ENCODE measurements at places on chromosomes 11 and 22. TPM values are rescaled to one million over a fixed set of nuclear protein-coding genes. Genes with fewer than 3 reads are reported as not detected.

The FAM83F gene
- total RNA-seq: 38.3 TPM

The MGAT3 gene
- 19.1 TPM for total RNA-seq

The VPREB1 gene
- not detected for total RNA-seq

The SCO2 gene
- total RNA-seq: 1.8 TPM

The MS4A15 gene
- 0.13 TPM for total RNA-seq

DNA sequence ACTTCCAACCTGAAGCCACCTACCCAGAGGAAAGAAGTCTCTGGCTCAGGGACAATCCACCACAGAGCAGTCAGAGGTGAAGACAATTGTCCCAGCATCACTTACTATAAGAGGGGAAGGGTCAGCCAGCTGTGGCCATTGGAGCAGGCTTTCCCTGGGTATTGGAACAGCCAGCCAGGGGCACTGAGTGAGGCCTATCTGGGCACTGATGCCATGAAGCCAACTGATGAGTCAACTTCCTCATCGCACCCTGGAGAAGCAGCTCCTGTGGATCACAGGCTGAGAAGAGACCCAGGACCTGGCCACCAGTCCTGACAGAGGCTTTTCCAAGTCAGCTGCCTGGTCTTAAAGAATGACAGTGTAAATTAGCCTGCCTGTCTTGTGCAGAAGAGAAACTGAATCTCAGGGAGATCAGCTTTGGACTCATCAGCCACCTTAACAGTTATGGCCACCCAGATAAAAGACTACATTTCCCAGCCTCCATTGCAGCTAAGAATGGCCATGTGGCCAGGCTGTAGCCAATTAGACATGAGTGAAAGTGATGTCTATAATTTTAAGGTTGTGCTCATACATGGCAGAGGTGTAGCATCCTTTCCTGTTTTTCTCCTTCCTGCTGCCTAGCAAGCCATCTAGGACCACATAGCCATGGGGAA, 19.0 kb downstream of the CHST1 start:
- H3K4me3 ChIP-seq: no peak overlapping the region
- no peaks in the 10 kb centered on the region for H3K4me1 ChIP-seq
- H3K27ac ChIP-seq: no peak overlapping the region
- no peaks in the 10 kb centered on the region for H3K36me3 ChIP-seq
- DNase-seq: no peak

- no peaks in the 10 kb centered on the region for H3K4me1 ChIP-seq
- no peaks in the 10 kb centered on the region for H3K27me3 ChIP-seq
- no peaks in the 10 kb centered on the region for H3K36me3 ChIP-seq
- no peak for DNase-seq
Observed at GRCh38 chr11:7524462-7525235, 10.8 kb downstream of the PPFIBP2 start.

DNA sequence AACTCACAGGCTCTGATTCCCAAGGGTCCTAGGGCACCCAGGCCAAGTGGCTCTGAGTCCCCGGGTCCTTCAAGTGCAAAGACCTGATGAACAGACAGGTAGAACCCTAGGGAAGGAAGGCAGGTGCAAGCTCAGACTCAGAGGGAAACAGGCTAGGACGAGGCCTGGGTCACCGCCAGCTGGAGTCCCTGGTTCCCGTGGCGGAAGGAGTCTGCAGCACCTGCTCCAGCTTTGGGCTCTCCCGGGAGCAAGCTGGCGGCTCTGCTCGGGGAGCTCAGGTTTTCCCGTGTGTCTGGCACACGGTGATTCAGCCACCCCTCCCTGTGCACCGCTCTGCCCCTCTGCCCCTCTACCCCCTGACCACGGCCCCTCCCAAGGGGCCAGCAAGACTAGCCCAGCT, 59.8 kb downstream of the WNT7B start:
- H3K4me1 ChIP-seq: no peaks in the 10 kb centered on the region
- no peaks in the 10 kb centered on the region for H3K36me3 ChIP-seq
- no peak overlapping the region for H3K27ac ChIP-seq

DNA sequence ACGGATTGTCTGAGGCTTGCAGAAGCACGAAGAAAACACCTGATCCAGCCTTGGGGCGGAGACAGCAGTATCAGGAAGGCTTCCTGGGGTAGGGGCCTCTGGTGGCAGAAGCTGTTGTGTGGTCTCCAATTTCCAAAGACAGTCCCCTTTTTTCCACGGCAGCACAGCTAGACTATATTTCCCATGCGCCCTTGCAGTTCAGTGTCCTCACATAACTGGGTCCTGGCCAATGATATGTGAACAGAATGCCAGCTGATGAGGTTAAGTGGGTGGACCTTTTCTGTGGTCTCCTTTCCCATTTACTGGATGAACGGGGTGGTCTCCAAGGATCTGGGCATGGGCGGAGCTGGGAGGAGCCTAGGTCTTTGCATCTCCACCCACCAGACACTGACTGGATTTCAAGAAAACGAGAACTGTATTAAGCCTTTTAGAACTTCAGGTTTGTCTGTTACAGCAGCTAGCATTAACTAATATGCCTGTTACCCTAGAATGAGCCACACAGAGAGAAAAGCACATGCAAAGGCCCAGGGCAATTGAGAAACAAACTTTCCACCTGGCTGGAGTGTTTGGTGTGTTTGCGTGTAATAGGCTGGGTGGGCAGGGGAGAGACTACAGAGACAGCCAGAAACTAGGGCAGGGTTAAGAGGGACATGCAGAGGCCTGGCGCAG, 6.2 kb downstream of the GAL3ST1 start:
- H3K27me3 ChIP-seq: no peaks in the 10 kb centered on the region
- H3K27ac ChIP-seq: no peak overlapping the region
- H3K36me3 ChIP-seq: no peaks in the 10 kb centered on the region
- no peak for DNase-seq

DNA sequence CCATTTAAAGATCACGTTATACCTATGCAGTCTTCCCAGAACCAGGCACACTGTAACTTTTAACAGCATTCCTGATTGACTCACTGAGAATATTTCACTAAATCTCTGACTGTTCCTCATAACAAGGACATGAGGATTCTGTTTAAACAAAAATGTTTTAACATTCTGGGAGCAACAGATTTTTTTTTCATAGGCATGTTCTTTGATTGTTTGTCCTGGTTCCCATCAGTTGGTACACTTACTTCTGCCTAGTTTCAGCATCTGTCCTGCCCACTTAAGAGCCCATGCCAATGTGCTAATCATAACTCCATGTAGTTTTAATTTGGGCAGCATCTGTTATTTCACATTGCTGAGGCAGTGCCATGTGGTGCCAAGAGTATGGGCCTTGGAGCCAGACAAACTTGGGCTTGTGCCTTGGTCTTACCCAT, 138.5 kb upstream of the CTSC start:
- no peaks in the 10 kb centered on the region for H3K27me3 ChIP-seq
- no peak overlapping the region for H3K4me3 ChIP-seq
- no peaks in the 10 kb centered on the region for H3K36me3 ChIP-seq

DNA sequence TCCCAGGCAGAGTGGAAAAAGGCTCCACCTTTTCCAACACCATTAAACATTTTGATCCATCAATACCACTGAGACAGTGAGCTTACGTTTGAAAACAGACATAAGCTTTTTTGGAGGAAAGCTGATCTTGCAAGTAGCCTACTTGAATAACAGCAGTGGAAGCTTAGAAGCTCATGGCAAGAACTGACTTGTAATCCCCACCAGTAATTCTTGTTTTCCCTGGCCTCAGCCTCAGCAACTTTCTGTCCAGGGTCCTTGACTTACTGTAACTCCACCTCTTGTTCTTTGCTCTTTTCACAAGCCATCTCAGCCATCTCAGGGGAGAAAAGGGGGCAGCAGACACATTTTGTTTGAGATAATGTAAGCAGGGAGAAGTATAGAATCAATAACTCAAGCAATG, 12.3 kb upstream of the MPZL2 start:
- no peaks in the 10 kb centered on the region for H3K36me3 ChIP-seq
- no peaks in the 10 kb centered on the region for H3K4me1 ChIP-seq
- no peaks in the 10 kb centered on the region for H3K27me3 ChIP-seq
- H3K27ac ChIP-seq: no peak overlapping the region
- no peak overlapping the region for H3K4me3 ChIP-seq
- DNase-seq: no peak

GRCh38 chr11:123473941-123474677, 44.0 kb downstream of the GRAMD1B start:
- no peaks in the 10 kb centered on the region for H3K4me1 ChIP-seq
- H3K27me3 ChIP-seq: no peaks in the 10 kb centered on the region
- no peaks in the 10 kb centered on the region for H3K36me3 ChIP-seq
- no peak for DNase-seq

GRCh38 chr11:60919320-60919719, 4.9 kb upstream of the TMEM132A start:
- peaks cover 22% of the 10 kb centered on the region for H3K36me3 ChIP-seq
- no peaks in the 10 kb centered on the region for H3K27me3 ChIP-seq
- no peak overlapping the region for H3K4me3 ChIP-seq
- H3K4me1 ChIP-seq: peaks cover 4% of the 10 kb centered on the region
- DNase-seq: no peak

DNA sequence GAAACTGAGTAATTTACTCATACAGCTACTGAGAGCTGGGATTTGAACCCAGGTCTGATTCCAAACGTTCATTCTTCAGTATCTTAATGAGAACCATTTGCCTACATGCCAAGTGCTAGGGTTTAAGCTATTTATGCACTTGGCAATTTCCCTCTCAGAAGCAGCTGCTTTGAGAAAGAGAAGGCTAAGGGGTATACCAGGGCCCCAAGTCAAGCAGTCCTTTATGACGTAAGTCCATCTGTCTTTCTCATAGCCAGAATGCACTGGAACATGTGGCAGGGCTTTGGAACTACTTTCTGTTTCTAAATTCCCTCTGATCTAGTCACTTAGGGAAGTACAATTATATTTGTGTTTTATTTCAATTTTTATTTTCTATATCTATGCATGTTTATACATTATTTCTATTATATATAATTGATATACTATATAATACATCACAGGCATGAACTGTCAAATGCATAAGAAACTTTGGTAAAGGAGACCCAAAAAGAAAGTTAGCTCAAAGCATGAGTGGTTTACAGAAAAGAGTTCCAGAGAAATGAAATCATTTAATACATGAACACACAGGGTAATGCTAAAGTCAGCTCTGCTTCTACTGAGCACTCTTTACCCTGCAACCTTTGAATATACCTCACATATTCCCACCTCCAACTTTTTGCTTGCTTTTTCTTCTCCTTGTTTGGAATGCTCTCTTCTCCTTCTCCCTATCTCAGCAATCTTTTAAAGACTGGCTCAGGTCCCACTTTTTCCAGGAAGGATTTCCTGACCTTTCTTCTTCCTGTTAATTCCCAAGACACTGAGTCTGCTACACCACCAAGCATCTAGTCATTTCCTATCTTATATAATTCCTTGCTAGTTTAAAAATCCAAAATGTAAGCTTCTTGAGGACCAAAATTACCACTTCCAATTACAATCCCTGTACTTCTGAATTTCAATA, 80.5 kb upstream of the GDPD4 start:
- no peak overlapping the region for H3K4me3 ChIP-seq
- H3K27ac ChIP-seq: peak overlapping the region; percentile 19
- DNase-seq: no peak
- no peaks in the 10 kb centered on the region for H3K36me3 ChIP-seq

DNA sequence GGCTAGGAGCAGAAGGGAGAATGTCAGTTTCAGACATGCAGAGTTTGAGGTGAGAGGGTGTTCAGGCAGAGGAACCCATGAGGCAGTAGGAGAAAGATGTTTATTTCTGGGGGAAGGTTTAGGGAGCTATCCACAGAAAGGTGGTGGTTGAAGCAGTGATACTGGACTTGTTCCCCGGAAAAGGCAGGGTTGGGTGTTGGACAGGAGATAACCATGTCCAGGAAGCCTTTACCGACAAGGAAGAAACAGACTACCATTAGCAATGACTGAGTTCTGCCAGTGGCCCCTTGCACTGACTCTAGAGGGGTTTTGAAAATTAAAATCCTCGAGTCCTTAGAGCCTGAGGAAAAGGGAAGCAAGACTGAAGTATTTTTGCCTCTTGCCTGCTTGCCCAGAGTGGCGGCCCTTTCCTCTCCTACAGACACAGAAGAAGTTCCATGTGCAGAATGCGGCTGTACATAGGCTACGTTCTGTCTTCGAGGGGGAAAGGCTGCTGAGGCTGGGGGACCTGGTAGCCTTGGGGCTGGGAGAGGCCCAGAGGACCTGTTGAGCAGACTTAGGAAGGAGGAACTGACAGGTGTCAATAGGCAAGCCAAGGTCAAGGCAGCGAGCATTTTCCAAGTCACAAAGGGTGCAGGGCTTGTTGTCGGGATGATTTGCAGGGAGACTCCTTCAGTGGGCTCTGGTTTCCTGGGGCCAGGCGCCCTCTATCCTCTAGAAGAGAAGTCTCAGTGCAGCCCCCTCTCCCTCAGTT, 146.7 kb downstream of the LDLRAD3 start:
- no peak for DNase-seq
- no peak overlapping the region for H3K4me3 ChIP-seq
- no peak overlapping the region for H3K27ac ChIP-seq
- H3K36me3 ChIP-seq: no peaks in the 10 kb centered on the region

- no peaks in the 10 kb centered on the region for H3K27me3 ChIP-seq
- H3K27ac ChIP-seq: peak overlapping the region; percentile 33
- no peak for DNase-seq
- H3K4me3 ChIP-seq: no peak overlapping the region
Observed at GRCh38 chr22:35315141-35315854, 15.6 kb downstream of the TOM1 start.

DNA sequence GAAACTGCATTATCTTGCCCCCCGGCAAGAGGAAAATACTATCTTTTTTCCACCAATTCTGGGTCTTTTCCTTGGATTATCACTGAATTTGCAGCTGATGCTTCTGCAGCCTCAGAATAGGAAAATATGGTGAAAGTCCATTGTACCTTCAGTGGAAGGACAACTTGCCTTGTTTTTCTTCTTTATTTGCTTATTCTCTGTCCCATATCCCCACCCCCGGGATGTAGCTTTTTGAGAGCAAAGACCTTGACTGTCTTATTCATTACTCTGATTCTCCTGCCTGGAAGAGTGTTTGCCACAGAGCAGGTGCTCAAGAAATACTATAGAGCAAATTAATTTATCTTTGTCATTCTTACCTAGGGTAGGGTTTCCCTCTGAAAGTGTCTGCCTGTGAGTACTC, 29.5 kb downstream of the UBASH3B start:
- no peak overlapping the region for H3K27ac ChIP-seq
- no peaks in the 10 kb centered on the region for H3K4me1 ChIP-seq
- H3K36me3 ChIP-seq: no peaks in the 10 kb centered on the region
- no peak overlapping the region for H3K4me3 ChIP-seq

GRCh38 chr22:49446145-49446758, 381.4 kb downstream of the BRD1 start:
- no peak for DNase-seq
- H3K4me3 ChIP-seq: no peak overlapping the region
- H3K27me3 ChIP-seq: no peaks in the 10 kb centered on the region
- H3K4me1 ChIP-seq: no peaks in the 10 kb centered on the region
- H3K27ac ChIP-seq: no peak overlapping the region
